ENCODE measurements at places on chromosomes 6 and 20.

GRCh38 chr20:4247898-4248858 lies 232.8 kb upstream of the RNF24 start:
- no peak for DNase-seq

DNA sequence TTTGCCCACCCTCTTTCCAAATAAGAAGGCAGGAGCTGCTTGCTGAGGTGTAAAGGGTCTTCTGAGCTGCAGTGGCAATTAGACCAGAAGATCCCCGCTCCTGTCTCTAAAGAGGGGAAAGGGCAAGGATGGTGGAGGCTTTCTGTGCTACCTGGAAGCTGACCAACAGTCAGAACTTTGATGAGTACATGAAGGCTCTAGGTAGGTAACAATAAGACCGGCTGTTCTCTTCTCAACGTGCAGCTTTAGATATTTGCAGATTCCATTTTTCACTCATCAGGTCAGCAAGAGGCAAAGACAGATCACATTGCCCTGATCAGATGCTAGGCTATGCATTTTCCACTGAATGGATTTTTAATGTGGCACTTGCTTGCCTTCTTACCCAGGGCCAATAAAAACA lies at the start of gene FABP7:
FABP7 (plus strand) TSS at position 50 of the 400 bp plus-strand sequence; CDS start at position 129, 79 bp downstream.
- DNase-seq = no peak

- no peak for DNase-seq
Measured at GRCh38 chr6:49322861-49323260, 140.2 kb downstream of the MMUT start.

DNA sequence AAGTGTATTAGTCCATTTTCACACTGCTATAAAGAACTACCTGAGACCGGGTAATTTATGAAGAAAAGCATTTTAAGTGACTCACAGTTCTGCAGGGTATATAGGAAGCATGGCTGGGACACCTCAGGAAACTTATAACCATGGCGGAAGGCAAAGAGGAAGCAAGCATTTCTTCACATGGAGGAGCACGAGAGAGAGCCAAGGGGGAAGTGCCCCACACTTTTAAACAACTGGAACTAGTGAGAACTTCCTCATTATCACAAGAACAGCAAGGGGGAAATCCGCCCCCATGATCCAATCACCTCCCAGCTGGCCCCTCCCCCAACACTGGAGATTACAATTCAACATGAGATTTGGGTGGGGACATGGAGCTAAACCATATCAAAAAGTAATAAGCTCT lies 28.3 kb upstream of the B3GAT2 start:
- DNase-seq = peak; percentile 40

- DNase-seq = no peak
Measured at GRCh38 chr20:37490663-37491350, 30.2 kb upstream of the NNAT start.

DNA sequence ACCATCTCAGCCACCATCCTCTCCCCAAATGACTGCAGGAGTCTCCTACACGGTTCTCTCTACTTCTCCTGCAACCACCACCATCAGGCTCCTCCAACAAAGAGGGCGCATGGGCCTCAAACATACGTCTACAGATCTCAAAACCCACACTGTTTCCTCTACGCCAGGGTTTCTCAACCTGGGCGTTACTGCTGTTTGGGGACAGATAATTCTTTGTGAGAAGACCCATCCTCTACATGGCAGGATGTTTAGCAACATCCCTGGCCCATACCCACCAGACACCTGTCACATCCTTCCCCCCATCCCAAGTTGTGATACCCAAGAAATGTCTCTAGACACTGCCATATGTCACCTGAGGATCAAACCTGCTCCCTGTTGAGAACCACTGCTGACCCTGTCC lies 45.0 kb downstream of the ELMO2 start:
- DNase-seq = no peak

DNA sequence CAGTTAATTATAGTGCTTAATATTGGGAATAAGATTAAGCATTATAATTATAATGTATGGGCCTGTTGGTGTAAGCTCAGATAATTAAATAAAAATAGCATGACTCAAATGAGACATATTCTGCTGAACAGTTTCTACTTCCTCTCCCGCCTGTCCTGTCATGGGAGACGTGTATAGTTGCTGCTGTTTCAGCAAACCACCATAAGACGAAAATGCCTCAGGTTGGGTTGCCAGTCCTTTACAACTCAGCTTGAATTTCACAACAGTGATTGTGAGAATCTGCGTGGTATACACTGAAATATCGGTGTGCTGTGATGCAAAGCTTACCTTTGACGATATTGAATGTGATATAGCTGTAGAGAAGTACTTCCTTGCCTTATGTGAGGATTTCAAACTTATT lies 99.5 kb downstream of the POPDC3 start:
- DNase-seq = no peak

GRCh38 chr20:47440857-47441773 lies 60.6 kb upstream of the NCOA3 start:
- DNase-seq = no peak

DNA sequence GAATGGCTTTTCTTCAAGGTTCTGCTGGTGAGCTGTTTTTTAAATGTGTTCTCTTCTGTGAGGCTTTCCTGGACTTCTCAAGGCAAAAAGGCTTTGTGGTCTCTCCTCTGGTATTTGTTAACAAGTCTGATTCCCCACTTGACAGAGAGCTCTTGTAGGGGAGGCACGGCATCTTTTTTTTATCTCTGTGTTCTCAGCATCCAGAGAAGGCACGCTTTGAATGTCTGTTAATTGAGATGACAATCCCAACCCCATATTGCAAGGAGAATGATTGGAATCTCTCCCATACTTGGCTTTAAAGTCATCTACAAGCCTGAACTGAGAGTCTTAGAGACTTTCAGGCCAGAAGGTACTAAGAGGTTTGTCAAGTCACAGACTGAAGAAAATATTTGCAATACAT lies 22.6 kb downstream of the EDN1 start:
- DNase-seq = no peak

DNA sequence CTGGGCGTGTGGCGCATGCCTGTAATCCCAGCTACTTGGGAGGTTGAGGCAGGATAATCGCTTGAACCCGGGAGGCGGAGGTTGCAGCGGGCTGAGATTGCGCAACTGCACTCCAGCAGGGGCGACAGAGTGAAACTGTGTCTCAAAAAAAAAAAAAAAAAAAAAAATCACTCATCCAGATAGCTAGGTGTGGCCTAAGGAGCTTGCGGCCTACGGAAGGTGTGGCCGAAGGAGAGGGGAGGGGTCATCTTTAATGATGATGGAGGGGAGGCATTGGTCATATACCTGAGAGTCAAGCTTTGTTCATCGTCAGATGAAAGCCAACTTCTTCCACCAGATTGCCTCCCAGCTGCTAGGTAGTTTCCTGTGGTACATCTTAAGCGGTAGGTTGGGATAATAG lies 801 bp upstream of the PPARD start:
- no peak for DNase-seq

- peak; percentile 80 for DNase-seq
Measured at GRCh38 chr20:36645998-36646397, at the start of gene SLA2. SLA2 (minus strand) TSS chr20:36646196; CDS start chr20:36641335, 4,861 bp downstream.

DNA sequence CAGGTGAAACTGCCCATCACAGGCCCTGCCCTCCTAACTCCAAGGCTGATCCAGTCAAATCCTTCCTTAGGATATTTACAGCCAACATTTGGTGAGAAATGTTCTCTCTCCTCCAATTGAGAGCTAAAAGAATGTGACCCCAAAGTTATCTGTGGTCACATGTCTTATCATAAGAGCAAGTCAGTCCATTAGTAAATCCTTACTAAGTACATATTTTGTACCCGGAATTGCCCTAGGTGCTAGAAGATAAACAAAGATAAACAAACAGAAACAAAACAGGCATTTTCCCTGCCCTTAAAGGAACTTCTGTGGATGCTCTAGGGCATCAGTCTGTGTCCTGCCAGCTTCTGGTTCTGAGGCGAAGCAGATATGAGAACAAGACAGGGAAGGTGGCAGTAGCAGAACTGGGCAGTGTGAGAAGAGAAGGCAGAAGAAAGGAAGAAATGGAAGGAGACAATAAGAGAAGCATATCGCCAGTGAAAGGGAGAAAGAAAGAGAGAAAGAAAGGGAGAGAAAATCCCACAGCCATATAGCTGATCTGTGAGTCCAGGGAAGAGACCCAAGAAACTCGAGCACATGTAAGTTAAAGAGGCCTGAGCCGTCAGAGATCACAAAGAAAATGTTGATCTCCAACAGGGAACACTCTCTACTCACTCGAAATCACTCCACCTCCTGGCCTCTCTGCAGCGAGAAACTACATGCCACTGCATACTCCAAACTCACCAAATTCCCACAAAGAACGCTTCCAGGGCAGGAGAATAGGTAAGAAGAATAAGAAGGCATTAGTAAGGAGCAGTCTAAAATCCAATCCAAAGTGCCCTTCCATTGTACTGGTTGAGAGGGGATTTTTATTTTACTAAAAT lies 41.7 kb downstream of the CDK5RAP1 start:
- no peak for DNase-seq

- DNase-seq = no peak
Measured at GRCh38 chr6:125918230-125918629, 38.3 kb upstream of the HINT3 start.

Measured in KG1 (cell line).